ENCODE measurements at places on chromosomes 4 and X.

DNA sequence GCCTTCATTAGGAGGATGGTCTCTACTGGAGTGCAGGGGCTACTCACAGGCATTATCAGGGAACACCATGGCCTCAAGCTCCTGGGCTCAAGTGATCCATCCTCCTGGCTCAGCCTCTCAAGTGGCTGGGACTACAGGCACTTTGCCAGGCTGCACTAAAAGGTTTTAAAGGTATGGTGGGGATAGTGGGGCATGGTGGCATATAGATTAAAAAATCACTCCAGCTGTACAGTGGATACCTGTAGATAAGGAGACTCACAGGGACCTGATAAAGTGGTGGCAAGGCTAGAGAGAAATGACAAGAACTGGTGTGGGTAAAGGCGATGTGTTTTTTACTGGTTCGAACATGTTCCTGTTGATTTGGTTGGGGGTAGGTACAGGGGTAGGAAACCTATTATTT, 5.9 kb downstream of the ZAR1 start:
- DNase-seq: no peak

- no peak for DNase-seq
Observed at GRCh38 chr4:153661215-153661822, 22.8 kb upstream of the TLR2 start.

- no peak for DNase-seq
Observed at GRCh38 chr4:78768452-78769180, 7.5 kb upstream of the BMP2K start.

- no peak for DNase-seq
Observed at GRCh38 chrX:15947648-15948317, 93.2 kb upstream of the AP1S2 start.

DNA sequence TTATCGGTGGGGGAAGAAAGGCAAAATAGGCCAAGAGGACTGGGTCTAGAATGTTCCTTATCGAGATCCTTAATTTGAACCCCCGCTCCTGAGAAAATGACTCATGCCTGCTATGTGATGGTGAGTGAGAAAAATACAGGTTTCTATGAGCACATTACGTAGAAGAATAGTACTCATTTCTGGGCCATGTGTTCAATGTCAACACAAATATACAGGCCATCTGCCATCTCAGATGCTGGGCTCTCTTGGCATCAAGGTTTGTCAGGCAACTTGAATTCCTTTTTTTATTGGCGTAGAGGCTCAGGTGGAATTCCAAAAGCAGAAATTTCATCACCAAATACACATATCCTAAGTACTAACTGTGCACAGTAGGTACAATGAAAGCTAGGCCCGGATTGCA, 81.4 kb upstream of the TRIM2 start:
- no peak for DNase-seq

DNA sequence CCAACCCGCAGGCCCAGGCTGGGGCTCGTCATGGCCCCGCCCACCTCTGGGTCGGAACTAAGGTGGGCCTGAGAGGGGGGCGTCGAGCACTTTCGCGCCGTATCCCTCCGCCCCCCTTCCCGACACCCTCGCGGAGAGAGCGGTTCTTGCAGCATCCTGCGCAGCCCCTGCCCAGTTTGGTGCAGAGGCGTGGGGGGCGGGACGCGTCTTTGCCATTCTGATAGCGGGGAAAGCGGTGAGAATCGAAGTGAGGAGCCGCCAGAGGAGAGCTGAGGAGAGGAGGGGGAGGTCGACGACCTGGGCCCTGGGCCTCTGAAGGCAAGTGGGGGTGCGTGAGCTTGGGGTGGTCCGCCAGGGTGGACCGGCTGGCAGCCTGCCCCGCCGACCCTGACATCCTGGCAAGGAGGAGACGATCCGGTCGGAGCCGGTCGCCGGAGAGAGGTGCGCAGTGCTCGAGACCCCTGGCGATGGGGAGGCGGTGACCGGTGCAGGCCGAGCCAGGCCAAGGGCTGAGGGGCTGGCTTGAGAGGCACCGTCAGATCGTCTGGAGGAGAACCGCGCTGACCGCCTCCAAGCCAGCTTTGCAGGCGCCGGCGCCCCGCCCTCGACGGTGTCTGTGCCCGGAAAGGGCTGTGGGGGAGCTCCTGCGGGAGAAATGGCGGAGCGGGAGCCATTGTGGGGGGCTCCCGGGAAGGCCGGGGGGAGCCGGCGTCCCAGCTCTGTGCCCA, 25.5 kb downstream of the GPRASP3 start:
- no peak for DNase-seq

DNA sequence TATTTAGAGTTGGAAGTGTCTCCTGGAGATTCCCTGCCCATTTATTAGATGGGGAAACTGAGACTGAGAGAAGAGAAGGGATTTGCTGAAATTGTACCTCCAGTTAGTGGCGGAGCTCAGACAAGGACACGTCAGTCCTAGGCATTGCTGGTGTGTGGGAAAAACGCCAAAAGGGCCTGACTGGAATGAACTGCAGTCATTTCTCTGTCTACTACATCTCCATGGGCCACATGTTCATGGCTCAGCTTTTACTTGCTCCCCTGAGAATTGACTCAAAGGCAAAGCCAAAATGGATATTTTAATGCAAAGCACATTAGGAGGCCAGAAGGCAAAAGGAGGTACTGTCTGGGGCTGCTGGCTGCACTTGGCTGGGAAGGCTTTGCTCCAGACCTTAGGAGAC, 3.9 kb downstream of the TFDP3 start:
- no peak for DNase-seq

GRCh38 chrX:125520029-125520428, 200.4 kb downstream of the TEX13C start:
- DNase-seq: no peak

DNA sequence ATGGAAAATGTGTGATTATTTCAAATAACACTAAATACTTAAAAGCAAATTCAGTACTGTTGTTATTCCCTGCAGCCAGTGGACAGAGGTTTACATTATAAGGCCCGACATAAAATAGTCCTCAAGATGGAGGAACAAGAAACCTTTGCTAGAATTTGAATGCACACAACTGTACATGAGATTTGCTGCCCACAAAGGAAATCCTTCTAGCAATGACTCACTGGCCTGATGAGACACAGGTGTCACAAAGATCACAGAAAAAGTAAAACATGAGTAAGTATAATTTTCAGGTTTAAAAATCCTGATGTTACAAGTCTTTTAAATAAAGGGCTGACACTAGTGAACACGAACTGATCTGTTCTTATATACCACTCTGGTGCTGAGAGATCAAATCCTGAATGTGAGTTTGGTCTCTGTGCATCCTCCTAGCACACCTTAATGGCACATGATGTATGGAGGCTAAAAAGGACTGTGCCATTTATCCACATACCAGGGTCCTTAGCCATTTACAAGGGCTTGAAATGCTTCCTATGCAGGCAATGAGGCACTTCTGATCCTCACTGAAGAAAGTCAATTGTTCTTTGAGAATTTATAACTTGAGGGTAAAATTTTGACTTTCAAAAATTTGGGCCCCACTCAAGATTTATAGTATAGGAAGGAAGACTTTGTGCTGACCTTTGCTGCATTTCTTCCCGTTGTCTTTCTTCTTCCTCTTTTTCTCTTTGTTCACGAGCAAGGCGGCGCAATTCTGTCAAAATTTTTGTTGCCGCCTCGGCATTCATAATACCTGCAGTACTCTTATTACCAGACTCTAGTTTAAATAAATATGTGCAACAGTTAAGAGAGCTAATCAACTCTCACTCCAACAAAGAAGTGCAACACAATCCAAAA, 23.0 kb downstream of the MAP7D3 start:
- no peak for DNase-seq

DNA sequence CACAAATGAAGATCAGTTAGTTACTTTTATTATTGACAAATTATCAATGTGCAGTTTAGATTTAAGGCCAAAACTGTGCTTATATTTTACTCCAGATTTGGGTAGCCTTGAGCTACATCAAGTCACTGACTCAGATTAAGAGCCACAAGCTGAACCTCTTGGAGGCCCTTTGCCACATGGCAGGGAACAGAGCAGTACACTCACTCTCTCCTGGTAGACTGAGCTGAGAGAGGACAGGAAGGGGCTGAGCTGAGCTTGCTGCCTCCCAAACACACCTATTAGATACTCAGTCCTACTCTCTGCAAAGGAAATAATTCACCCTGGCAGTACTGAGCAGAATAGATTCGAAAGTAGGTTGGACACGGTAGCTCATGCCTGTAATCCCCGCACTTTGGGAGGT, 7.8 kb downstream of the STAP1 start:
- DNase-seq: no peak

- no peak for DNase-seq
Observed at GRCh38 chr4:112982680-112983079, 66.8 kb upstream of the ANK2 start.

- DNase-seq: no peak
Observed at GRCh38 chr4:3374011-3374645, 67.6 kb upstream of the HGFAC start.

DNA sequence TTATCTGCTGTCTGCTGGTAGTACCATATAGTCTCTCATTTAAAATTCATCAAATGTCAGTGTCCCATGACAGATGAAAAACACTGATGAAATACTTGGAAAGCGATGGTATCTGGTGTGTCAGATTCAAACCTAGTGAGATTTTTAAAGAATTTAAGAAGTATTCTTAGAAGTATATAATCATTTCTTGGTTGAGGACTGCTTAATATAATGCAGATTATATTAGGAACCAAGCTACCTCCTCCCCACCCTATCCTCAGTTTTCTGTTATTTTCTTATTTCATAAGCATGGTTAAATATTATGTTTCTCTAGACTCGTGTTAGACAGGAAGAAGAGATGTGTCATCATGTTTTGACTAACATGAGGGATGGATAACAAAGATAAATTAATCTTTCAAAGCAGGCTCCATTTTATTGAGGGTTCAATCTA, 118.5 kb downstream of the GLUD2 start:
- DNase-seq: no peak

DNA sequence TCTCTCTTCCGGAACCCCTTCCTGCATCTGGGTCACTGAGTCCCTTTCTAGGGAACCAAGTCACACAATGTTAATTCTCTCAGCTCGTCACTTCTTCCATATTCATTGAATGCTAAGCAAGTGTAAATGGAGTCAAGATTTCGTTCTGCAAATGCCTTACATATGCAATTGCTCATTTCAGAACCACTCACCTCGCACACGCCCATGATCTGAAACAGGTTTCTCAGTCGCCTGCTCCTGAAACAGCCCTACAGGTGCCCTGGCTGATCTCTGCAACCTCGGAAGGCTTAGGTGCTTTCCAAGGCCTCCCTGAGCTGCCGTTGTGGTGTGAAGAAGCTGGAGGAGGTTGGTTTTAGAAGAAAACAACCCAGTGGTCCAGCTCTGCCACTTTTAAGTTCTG, 100.8 kb upstream of the MSX1 start:
- no peak for DNase-seq

DNA sequence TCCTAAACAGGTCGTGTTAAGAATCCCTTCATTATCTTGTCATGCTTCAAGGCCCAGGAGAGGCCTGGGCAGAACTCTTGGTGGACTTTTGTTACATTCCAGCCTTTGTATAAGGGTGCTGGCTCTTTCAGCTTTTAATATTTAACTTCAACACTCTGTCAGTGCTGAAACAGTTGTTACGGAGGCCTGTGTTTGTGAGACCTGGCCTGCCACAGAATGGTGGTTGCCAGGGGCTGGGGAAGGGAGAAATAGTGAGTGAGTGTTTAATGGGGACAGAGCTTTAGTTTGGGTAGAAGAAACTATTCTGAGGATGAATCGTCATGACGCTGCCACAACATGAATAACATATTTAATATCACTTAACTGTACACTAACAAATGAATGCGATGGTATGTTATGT, 1027.6 kb upstream of the PRKX start:
- no peak for DNase-seq

- DNase-seq: no peak
Observed at GRCh38 chrX:139018436-139018835, 306.9 kb upstream of the FGF13 start.

- no peak for DNase-seq
Observed at GRCh38 chr4:26233350-26233749, 87.5 kb upstream of the RBPJ start.

- DNase-seq: no peak
Observed at GRCh38 chrX:154549766-154550165, 2.3 kb downstream of the IKBKG start.

DNA sequence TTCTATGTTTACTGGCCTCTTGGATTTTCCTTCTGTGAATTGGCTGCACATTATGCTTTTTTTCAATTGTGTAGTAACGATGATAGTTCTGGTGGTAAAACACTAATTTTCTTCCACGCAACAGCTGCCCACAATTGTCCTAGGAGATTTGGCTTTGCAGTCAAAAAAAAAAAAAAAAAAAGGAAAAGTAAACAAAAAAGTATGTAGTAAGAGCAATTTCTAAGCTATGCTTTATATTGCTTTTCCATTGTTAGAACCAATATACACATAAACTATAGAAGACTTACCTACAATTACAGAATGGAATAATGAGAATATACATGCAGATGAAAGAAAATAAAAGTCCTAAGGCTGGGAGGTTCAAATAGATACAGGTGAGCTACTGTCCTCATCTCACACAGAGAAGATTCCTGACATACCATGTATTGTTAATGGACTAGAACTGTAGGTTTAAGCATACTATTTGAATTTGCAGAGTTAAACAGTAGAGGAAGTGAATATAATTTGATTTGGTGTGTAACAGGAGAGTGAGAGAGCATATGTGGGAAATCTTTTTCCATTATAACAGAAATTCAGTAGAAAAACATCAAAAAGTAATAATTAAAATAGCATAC, 976.2 kb downstream of the RAB28 start:
- no peak for DNase-seq

DNA sequence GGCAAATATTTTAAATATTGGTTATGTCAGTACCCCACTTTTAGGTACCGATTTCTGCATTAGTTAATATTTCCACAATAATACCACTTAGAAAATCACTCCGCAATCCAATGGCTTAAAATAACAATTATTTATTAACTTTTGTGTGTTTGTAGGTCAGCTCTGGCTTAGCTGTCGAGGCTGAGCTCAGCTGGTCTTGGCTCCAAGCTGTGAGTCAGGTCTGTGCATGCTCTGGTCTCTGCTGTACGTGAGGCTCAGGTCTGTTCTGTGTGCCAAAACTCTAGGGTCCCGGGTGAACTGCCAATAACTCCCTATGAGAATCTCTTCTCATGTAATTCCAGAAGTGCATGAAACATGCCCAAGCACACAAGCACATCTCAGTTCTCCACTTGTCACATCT, 245.8 kb upstream of the GK2 start:
- no peak for DNase-seq

- peak; percentile 94 for DNase-seq
Observed at GRCh38 chr4:189940178-189941004, at the start of gene FRG1. TSS of gene FRG1 (plus strand) at chr4:189940872. CDS start at chr4:189941010, 138 bp downstream.

- DNase-seq: no peak
Observed at GRCh38 chrX:121871122-121871521, 823.7 kb downstream of the GLUD2 start.

- DNase-seq: no peak
Observed at GRCh38 chrX:84415140-84415539, 87.1 kb downstream of the HDX start.

DNA sequence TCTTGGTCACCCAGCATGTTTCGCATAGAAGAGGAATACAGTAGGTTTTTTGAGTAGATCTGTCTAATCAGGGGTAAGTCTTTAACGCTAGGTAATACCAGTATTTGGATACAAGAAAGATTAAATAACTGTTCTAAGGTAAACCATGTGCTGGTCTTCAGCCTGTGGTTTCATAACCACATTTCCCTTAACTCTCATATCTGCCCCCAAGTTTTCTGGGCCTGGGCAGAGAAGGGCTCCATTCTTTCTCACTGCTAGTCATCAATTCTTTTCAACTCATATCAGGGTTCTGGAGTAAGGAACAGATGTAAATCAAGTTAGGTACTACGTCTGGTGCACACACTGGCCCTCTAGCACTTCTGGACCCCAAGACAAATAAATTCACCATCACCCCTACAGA, 49.0 kb downstream of the DHX15 start:
- no peak for DNase-seq

GRCh38 chrX:555725-556666, 74.6 kb upstream of the SHOX start:
- DNase-seq: no peak
